ENCODE measurements at places on chromosomes 16 and 17.

- DNase-seq, result no peak
These were observed 53.5 kb downstream of the SMURF2 start for GRCh38 chr17:64608571-64608981.

DNA sequence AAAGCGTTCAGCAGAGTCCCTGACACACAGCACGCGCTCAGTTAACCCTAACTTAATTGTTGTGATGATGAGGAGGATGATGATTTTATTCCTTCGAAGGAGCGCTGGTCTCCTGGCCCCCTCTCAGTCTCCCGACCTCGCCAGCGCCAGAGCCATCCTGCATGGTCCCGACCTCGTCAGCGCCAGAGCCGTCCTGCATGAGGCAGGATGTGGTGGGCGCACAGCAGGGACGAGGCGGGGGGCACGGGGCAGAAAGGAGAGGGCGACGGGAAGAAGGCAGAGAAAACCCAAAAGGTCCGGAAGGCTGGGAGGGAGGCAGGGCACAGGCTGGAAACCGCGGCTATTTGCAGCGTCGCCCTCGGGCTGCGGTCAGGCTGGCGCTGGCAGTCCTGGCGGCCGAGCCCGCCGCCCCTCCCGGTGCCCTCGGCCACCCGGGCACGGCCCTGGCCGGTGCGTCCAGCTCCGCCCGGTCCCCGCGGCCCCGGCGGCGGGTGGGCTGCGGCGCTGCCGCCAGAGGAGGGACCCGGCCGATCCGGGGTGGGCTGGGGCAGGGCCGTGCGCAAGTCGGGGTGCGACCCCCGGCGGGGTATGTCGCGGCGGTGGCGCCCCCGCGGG, 3.0 kb upstream of the TAC4 start:
- DNase-seq, result no peak

DNA sequence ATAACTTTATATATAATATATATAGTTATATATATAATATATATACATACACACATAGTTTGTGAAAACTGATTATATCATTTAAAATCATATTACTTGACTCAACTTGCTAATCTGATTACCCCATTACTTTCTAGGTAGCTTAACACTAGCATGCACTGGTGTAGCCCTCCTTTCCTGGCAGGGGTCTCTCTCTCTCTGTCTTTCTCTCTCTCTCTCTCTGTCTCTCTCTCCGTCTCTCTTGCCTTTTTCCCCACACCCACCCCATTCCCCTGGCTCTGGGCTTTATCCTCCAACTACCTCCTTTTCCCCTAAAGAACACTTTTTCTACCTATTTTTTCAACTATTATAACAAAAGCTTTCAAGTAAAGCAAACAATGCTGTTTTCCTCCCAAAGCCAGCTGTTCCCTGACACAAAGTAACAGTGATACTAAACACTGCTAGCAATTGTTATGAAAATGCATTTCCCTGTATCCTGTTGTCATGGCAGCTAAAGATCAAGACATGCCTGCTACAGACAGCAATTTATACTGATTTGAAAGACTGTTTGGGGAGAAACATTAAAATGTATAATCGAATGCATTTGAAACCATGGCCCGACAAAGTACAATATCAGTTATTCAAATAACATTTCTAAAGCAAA, 89.4 kb downstream of the CHD9NB start:
- no peak for DNase-seq

GRCh38 chr17:65848751-65849150, 287.3 kb upstream of the AXIN2 start:
- DNase-seq, result no peak

DNA sequence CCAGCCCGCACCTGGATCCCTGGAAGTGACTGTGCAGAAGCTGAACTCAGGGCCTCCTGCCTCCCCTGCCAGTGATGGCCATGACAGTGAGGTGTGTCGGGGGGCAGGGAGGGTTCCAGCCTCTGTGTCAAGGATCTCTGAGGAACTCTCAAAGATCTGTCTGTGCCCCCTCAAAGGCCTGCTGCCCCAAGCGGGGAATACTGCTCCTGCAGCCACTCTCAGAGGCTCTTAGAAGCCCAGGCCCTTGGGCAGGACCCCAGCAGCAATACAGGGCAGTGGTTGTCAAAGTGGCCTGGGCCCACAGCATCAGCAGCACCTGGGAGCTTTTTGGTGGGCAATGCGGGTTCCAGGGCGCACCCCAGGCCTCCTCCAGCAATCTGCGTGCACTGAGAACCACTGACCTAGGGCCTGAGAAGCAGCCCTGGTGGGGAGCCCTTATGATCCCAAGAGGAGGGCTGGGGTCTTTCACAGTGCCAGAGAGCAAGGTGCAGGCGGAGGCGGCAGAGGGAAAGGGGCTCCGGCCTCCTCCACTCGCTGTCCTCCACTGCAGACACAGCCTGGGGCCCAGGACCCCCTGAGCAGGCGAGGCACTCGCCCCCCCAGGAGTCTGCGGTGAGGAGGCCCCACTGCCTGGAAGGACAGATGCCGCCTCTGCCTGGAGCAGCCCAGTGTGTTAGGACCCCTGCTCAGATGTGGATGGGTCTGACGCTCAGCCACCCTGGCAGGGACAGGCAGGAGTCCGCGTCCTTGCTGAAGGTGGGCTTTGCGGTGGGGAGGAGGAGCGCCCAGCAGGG, 42.1 kb downstream of the ENGASE start:
- no peak for DNase-seq

Data from activated naive CD4-positive, alpha-beta T cell (primary cell).